Osteocyte (in vitro differentiated cells): ENCODE measurements at places on chromosomes 4 and X. TPM values are rescaled to one million over a fixed set of nuclear protein-coding genes. Genes with fewer than 3 reads are reported as not detected.

DNA sequence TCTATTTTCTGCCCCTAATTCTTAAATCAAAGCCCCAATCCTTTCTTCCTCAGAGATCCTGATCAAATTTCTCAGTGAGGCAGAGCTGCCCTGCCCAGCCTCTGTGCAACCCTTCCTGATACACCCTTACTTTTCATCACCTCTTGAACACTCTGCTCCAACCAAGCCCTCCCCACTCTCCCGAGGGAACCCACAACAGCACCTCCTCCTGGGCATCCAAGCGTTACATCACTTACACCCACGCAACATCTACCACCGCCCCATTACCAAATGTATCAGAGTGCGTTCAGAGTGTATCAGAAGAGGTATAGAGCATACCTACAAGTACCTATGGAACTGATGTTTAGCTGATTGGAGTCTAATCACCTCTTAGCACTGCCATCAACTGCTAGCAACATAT lies 186.5 kb downstream of the RAP1GDS1 start:
- peaks cover 10% of the 10 kb centered on the region for H3K36me3 ChIP-seq
- H3K4me1 ChIP-seq = peaks cover 7% of the 10 kb centered on the region
- H3K27me3 ChIP-seq = no peaks in the 10 kb centered on the region
- H3K4me3 ChIP-seq = no peak overlapping the region

DNA sequence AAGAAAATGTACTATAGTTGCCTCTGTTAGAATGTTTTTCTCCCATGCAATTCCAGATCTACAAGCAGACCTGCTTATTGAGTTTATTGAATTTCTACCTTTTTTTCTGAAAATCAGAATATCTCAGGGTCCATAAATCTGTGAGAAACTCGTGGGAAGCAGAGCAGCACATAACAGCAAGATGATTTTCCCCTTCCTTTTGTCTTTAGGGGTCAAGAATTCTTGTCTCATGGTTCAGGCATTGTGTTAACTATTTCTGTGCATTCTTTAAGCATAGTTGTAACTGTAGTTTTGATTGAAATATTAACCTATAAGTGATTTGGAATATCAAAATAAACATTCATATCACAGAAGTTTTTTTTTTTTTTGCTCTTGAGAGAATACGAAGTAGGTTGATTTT lies 11.4 kb downstream of the EDNRA start:
- H3K4me3 ChIP-seq = peak overlapping the region; percentile 24
- H3K27ac ChIP-seq = peak overlapping the region; percentile 71
- H3K36me3 ChIP-seq = peaks cover 56% of the 10 kb centered on the region
- DNase-seq = no peak
- H3K27me3 ChIP-seq = no peaks in the 10 kb centered on the region

GRCh38 chr4:109928327-109929045 lies 15.8 kb downstream of the EGF start:
- H3K4me1 ChIP-seq = no peaks in the 10 kb centered on the region
- peaks cover 2% of the 10 kb centered on the region for H3K27me3 ChIP-seq
- H3K4me3 ChIP-seq = no peak overlapping the region
- no peak overlapping the region for H3K27ac ChIP-seq
- no peaks in the 10 kb centered on the region for H3K36me3 ChIP-seq

SLC7A11 gene
- 26.5 and 29.1 TPM in 2 replicates for total RNA-seq

DNA sequence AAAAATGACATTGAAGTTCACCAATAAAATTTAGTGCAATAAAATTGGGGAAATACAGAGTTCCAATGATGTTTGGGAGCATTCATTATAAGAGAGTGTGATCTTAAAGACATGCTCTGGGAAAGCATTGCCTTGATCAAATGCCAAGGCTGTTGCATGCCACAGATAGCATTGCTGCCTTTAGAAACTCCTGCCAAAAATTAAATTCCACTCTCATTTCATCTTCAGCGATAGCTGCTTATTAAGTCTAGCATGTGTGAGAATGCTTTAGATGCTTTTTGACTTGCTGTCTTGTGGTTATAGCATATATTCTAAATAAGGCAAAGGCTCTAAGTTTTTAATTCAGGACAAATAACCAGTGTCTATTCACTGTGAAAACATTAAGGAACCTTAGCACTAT lies 49.3 kb downstream of the NPNT start:
- H3K27me3 ChIP-seq = peaks cover 23% of the 10 kb centered on the region
- H3K36me3 ChIP-seq = no peaks in the 10 kb centered on the region

DNA sequence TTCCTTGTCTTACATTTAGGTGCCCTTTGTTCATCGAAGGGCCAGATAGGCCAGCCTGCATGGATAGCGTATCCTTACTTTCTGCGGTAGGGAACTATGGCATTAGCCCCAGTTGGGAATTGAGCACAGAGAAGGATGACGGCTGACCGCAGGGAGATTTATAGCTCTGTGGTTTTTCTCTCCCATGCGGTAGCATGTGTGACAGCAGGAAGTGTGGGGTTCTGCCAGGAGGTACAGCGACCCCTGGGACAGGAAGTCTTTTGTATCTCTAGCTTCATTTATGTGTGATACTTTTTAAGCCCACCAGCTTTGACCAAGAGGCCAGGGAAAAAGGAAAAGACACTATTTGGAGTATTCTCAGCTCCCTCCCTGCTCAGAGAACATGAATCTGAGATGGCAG lies 33.1 kb downstream of the GAB3 start:
- no peak overlapping the region for H3K27ac ChIP-seq
- H3K4me1 ChIP-seq = no peaks in the 10 kb centered on the region
- no peak for DNase-seq

DNA sequence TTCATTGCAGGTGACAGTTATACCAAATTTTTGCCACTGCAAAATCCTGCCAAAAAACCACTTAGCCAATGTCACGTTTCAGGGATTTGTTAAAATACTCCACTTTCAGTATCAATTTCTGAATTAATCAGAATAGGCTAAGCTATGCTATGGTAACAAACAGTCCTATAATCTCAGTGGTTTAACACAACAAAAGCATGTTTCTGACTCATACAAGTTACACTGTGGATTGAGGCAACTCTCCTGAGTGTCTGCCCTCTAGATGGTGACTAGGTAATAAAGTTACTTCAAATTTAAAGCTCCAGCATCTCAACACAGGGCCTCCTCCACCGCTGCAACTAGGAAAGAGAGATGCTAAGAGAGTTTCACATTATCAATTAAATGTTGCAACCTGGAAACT lies 23.0 kb upstream of the RADX start:
- DNase-seq = no peak
- H3K4me1 ChIP-seq = no peaks in the 10 kb centered on the region
- no peaks in the 10 kb centered on the region for H3K36me3 ChIP-seq
- no peak overlapping the region for H3K27ac ChIP-seq
- H3K27me3 ChIP-seq = no peaks in the 10 kb centered on the region
- no peak overlapping the region for H3K4me3 ChIP-seq

GRCh38 chr4:103415801-103416200 lies 217.7 kb upstream of the CENPE start:
- H3K4me1 ChIP-seq = no peaks in the 10 kb centered on the region
- H3K27me3 ChIP-seq = peaks cover under 1% of the 10 kb centered on the region
- H3K4me3 ChIP-seq = no peak overlapping the region
- H3K36me3 ChIP-seq = no peaks in the 10 kb centered on the region

DNA sequence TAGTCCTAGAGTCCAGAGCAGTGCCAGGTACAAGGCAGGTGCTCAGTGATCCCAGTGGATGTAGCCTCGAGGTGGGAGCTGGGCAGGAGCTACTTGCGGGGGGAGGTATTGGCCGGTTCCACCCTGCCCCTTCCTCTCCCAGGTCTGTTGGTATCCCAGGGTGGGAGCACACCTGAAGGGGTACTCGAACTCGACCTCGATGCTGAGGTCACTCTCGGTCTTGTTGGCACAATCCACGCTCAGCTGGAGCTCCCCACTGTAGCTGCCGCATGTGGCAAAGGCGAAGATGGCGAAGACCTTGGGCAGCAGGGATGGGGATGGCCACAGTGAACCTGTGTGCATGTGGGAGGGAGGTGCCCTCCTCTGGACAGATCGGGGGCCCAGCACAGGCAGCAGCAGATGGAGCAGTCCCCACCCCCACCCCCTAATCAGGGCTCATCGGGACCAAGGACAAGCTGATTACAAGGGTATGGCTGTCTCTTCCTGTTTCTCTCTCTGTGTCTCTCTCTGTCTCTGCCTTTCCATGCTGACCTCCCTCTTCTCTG lies 2.4 kb downstream of the SYP start:
- no peak overlapping the region for H3K27ac ChIP-seq
- H3K4me3 ChIP-seq = no peak overlapping the region
- no peaks in the 10 kb centered on the region for H3K36me3 ChIP-seq
- peaks cover 7% of the 10 kb centered on the region for H3K4me1 ChIP-seq
- H3K27me3 ChIP-seq = no peaks in the 10 kb centered on the region

- DNase-seq = no peak
- H3K4me1 ChIP-seq = peaks cover 66% of the 10 kb centered on the region
- H3K36me3 ChIP-seq = peaks cover 3% of the 10 kb centered on the region
- no peak overlapping the region for H3K4me3 ChIP-seq
- H3K27ac ChIP-seq = peak overlapping the region; percentile 90
Measured at GRCh38 chr4:187903106-187903505, 92.5 kb upstream of the ZFP42 start.

GRCh38 chr4:26218677-26219605 lies 101.9 kb upstream of the RBPJ start:
- H3K36me3 ChIP-seq = no peaks in the 10 kb centered on the region
- no peak overlapping the region for H3K4me3 ChIP-seq
- H3K4me1 ChIP-seq = peaks cover 49% of the 10 kb centered on the region

- H3K27me3 ChIP-seq = peaks cover 8% of the 10 kb centered on the region
- no peak overlapping the region for H3K4me3 ChIP-seq
- H3K27ac ChIP-seq = no peak overlapping the region
Measured at GRCh38 chr4:164606478-164606877, 147.5 kb upstream of the SMIM31 start.

GRCh38 chr4:124937993-124938392 lies 225.5 kb upstream of the ANKRD50 start:
- peaks cover 66% of the 10 kb centered on the region for H3K4me1 ChIP-seq
- H3K27ac ChIP-seq = no peak overlapping the region
- H3K4me3 ChIP-seq = no peak overlapping the region

MAGEA8 gene
- total RNA-seq = not detected in 2 replicates

DNA sequence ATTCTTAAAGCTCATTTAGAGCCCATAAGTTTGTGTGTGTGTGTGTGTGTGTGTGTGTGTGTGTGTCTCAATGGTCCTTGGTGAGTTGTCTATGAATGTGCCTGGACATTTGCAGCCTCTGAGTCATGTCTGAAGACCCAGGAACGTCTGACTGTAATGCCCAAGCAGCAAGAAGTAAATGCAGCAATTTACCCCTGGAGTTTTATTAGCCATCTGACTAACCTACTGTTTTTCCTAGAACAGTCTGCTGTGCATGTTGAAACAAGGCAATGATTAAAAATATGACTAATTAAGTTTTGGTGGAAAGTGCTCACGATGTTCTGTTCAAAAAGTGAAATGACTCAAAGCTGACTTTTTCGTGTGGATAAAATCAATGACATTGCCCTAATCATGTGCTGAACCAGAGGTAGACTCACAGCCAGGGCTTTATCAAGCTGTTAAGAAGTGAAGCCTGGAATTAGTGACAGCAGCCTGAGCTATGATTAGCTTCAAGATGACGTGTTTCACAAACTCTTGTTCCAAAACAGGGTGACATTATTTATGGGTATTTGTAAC lies 201.6 kb downstream of the CPE start:
- no peak overlapping the region for H3K4me3 ChIP-seq
- DNase-seq = no peak
- peaks cover 13% of the 10 kb centered on the region for H3K4me1 ChIP-seq

GRCh38 chr4:165516281-165516833 lies 137.5 kb downstream of the CPE start:
- no peak overlapping the region for H3K27ac ChIP-seq
- H3K36me3 ChIP-seq = no peaks in the 10 kb centered on the region
- no peak for DNase-seq
- H3K27me3 ChIP-seq = no peaks in the 10 kb centered on the region
- H3K4me3 ChIP-seq = no peak overlapping the region
- peaks cover 6% of the 10 kb centered on the region for H3K4me1 ChIP-seq

DNA sequence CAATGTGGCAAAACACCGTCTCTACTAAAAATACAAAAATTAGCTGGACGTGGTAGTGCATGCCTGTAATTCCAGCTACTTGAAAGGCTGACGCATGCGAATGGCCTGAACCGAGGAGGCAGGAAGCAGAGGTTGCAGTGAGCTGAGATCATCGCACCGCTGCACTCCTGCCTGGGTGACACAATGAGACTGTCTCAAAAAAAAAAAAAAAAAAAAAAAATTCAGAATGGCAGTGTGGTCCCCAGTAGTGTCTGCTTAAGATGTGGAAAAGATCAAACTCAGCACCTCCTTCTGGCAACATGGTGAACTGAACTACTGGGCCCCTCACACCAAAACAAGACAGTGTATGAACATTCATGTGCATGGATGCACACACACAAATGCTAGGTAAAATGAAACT lies 32.2 kb downstream of the SMS start:
- peaks cover 21% of the 10 kb centered on the region for H3K36me3 ChIP-seq
- no peak overlapping the region for H3K4me3 ChIP-seq
- peak overlapping the region; percentile 71 for H3K27ac ChIP-seq
- peaks cover 32% of the 10 kb centered on the region for H3K4me1 ChIP-seq

- no peak overlapping the region for H3K4me3 ChIP-seq
- H3K27me3 ChIP-seq = no peaks in the 10 kb centered on the region
- no peak for DNase-seq
- H3K27ac ChIP-seq = no peak overlapping the region
Measured at GRCh38 chrX:130497531-130497930, 95.7 kb downstream of the RBMX2 start.

GRCh38 chr4:177351622-177352244 lies 42.1 kb downstream of the NEIL3 start:
- H3K27me3 ChIP-seq = no peaks in the 10 kb centered on the region
- no peak for DNase-seq
- no peaks in the 10 kb centered on the region for H3K4me1 ChIP-seq
- H3K4me3 ChIP-seq = no peak overlapping the region
- peaks cover 3% of the 10 kb centered on the region for H3K36me3 ChIP-seq
- no peak overlapping the region for H3K27ac ChIP-seq

DNA sequence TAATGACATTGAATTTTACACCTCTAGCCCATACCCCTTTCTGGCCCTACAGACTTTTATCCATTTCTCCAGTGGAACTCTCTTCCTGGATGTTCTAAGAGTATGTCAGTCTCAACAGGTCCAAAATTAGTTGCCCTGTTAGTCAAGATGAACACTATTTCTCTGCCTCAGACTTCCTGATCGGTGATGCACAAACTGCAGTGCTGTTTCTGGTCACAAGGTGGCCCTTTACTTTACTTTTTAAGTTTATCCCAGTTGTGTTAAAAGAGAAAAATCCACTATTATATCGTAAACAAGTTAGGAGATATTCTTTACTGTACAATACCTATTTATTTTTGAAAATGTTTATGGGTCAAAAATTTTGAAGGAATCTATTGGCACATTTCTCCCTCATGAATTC lies 13.1 kb downstream of the TCEAL7 start:
- DNase-seq = no peak
- H3K4me3 ChIP-seq = no peak overlapping the region
- no peaks in the 10 kb centered on the region for H3K27me3 ChIP-seq

ACOX3 gene
- 25.2 and 25.9 TPM in 2 replicates for total RNA-seq

DNA sequence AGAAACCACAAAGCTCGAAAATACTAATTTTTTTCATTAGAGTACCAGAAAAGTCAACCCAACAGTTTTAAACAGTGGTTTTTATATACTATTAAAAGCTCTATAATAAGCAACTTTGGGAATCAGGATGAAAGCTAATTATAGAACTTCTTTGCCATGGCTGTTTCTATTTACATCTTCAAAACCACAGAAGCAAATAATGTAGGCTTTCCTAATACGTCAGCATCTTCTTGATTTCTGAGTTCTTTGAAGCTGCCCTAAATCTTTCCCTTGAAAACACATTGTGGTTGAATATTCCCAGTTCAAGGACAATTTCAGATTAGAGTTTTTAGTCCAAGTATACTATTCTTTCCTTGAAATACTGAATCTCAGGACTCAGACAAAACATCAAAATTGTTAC lies 460.2 kb upstream of the FAT1 start:
- H3K36me3 ChIP-seq = no peaks in the 10 kb centered on the region
- H3K27ac ChIP-seq = no peak overlapping the region
- H3K4me1 ChIP-seq = peaks cover 14% of the 10 kb centered on the region
- no peak for DNase-seq

PCSK1N gene
- total RNA-seq = 13.1 and 14.8 TPM in 2 replicates

VGLL1 gene
- total RNA-seq = not detected in 2 replicates

RBM46 gene
- total RNA-seq = not detected in 2 replicates

SPANXN3 gene
- total RNA-seq = not detected in 2 replicates

RUFY3 gene
- total RNA-seq = 73.5 and 73.8 TPM in 2 replicates
